ENCODE measurements at places on chromosomes 4 and X.

DNA sequence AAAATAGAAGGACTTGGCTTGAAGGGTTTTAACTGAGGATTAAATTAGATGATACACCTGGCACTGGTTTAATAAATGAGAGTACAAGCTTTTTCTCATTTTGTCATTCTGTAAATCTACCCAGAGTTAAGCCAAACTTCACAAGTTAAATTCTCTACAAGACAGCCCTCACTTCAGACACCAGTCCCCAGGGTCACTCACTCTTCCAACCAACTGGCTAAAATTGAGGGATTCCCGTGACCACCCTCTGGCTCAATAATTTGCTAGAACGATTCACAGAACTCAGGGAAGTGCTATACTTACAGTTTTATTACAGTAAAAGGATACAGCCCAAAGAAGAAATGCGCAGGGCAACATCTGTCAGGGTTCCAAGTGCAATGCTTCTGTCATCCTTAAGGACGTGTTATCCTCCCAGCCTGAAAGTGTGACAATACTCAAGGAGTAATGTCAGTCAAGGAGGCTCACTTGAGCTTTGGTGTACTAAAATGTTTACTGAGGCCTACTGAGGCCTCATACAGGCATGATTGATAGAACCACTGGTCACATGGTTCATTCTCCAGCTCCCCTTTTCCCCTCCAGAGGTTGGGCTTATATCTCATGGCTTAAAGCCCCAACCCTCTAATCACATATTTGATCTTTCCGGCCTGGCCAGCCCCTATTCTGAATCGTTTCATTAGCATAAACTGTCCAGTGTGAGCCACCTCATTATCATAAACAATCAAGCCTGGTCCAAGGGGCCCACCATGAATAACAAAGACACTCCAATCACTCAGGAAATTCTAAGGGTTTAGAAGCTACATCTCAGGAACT, 9.6 kb upstream of the TMSB4X start:
- no peak for DNase-seq

DNA sequence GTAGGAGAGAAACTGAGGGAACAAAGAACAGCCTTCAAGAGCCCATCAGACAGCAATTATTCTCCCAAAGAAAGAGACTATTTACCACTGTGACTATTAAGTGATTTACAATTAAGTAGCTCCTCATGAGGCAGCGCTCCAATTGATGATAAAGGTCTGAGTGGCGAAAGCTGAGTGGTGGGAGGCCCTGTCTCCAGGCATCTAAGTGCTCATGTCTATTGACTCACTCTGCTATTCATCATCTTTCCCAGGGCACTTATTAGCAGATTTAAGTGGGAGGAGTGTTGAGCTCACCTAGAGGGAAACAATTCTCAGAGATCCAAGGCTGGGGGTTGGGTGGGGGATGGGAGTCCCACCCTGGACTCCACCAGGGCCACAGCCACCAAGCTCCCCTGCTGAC, 23.3 kb downstream of the AMER1 start:
- DNase-seq: no peak

DNA sequence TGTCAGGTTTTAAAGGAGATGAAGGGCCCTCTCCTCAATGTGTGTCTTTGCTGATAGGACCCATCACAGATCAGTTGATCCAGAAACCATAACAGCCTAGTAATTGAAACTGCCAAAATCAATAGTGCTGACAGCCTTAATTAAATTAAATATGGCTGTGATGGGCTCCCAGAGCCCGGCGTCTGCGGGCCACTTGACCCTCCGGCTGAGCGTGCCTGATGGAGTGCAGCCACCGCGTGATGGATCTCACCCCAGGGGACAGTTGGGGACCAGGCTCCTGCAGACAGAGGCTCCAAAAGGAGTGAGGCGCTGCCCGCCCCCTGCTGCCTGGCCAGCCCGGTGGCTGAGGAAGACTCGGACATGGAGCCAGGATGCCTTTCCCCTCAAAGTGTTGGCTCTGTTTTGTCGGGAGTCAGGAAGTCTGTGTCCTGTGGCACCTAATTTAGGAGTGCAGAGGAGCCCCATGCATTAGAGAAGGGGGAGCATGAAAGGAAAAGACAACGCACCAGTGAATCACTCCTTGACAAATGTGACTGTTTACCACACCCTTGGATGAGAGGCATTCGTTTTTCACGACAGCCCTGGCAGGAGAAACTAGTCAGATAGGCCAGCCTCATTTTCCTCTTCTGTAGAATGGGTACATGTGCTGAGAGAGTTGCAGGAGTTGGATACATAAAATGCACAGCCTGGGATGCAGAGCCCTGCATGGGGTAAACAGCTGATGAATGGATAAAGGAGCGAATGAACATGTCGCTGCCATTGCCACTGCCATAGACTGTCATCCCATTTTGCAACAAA, 40.9 kb upstream of the MSX1 start:
- no peak for DNase-seq

DNA sequence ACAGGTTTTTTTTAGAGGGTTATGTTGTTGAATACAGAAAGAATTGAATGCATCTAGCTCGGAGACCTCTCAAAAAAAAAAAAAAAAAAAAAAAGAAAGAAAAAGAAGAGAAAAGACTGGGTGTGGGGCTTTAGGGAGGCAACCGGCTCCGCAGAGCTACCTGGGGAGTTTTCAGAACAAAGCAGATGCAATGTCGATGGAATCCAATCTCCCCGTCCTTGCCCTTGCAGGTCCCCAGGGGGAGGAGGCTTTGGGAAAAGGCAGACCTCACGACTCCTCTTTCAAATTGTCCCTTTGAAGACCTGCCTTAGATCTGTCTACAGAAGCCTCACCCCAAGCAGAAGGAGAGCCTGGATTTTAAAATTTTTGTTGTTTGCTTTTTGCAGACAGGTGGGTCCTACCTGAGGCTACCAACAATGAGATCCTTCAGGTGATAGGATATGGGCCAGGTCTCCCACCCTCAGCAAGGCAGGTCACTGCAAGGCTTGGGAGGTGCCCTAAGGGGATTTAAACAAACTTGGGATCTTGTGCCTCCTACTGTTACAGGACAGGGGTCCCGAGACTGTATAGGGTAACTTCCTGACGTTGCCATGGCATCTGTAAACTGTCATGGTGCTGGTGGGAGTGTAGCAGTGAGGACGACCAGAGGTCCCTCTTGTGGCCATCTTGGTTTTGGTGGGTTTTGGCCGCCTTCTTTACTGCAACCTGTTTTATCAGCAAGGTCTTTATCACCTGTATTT, 75.2 kb upstream of the PRKX start:
- no peak for DNase-seq

DNA sequence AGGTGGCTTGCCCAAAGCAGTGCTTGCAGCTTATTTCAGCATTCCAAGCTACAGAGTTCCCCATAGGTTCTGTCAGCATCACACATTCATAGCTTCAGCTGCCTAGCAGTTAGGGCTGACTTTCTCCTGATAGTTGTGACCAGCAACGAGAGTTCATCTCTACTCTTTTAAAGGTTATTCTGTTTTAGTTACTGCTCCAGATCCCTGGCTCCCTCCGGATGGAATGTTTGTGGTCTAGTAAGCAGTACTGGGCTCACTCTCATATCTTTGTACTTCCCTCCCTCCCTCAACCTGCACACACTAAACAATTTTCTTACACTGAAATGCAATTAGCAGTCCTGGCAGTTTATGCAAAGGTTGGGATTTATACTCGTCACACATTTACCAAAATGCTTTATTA, 43.9 kb downstream of the PTTG2 start:
- DNase-seq: no peak
